CD8-positive, alpha-beta T cell (primary cell): ENCODE measurements at places on chromosomes 1 and 21.
A peak's percentile ranks its signal among the peaks of the same experiment; 100 is the strongest.

DNA sequence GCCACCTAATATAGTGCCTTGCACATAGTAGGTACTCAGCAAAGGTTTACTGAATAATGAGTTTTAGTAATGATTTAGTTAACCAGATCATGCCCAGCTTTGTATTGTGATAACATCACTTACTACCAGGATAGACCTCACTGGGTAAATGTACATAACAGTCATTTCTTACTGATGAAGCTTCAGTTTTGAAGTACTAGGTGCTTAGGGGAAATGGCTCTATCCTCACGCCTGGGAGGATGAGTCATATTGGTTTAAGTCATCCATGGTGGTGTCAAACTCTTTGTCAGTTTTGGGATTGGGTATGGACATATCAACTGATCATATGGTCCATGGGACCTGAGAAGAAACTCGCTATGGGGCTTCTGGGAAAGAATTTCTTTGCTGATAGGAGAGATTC lies 90.6 kb upstream of the USP24 start:
- DNase-seq, result no peak

DNA sequence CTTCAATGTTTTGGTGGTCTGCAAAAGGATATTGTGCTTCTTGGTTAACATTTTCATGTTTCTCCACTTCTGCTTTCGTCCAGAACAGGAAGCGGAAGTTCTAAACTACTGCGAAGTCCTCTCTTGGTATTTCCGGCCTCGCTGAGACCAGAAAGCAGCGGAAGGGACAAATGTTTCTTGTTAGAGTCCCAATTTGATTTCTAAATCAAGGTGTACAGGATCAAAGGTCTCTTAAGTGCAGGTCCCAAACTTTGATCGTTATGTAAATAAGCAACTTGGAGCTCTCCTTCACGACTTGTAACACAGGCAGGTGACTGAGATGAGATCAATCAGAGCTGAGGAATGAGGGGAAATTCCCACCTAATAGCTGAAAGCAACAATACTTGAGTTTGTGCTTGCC lies 40.1 kb upstream of the HMCN1 start:
- peak; percentile 9 for DNase-seq

GRCh38 chr1:209375097-209375496 lies 208.4 kb upstream of the CAMK1G start:
- DNase-seq, result no peak

DNA sequence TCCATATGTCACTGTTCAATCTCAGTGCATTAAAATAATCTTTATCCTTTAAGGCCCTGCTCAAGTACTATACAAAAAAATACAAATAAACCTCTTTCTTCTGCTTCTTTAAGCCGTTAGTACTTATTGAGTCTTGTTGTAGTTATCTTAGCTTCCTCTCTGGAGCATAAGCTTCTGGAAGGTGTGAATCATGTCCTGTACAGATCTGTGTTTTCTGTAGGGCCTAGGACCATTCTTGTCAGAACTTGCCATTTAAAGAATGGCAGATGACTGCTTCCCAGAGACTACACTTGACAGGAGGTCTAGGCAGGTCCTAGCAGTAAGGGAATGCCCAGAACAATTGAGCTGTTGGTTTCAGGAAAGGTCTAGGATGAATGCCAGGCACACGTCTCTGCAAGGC lies 12.9 kb downstream of the NEK7 start:
- DNase-seq, result no peak

- no peak for DNase-seq
These were observed 6.2 kb upstream of the AADACL4 start for GRCh38 chr1:12637693-12638092.

- no peak for DNase-seq
These were observed 6.8 kb upstream of the PPP1R8 start for GRCh38 chr1:27823784-27824183.

DNA sequence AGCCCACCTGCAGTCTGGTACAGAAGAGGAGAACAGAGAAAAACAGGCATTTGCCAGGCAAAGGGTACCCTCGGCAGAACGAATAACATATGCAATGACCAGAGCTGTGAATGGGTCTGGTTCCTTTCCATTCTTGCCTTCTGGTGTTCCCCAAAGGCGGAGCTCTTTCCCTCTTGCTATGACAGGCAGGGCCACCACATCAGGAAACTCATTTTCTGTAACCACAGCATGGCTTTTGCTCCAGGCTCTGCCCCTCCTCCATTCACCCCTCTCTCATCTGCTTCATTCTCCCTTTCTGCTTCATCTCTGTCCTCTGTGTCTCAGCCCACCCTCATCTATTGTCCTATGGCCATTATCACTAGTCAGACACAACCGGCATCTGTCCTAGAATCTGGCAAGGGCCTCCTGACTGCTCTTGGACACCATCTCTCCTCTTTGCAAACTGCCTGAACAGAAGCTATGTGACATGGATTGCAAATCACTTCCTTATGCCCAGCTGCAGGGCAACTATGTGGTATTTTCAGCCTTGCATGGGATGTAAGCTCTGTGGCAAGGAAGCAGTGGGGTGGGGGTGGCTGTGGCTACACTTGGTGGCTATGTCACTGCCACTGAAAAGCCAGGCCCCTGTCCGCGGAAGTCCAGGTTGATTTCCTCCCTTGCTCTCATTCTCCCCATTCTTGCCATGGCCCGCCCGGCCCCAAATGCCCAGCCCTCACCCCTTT lies 78.8 kb upstream of the ABCD3 start:
- no peak for DNase-seq

GRCh38 chr1:8818325-8818775 lies 910 bp upstream of the RERE start:
- no peak for DNase-seq
